ENCODE measurements at places on chromosomes 7 and 10.
A peak's percentile ranks its signal among the peaks of the same experiment; 100 is the strongest.

GRCh38 chr7:81140252-81140651 lies 221.4 kb upstream of the SEMA3C start:
- DNase-seq: no peak

- DNase-seq: no peak
These were observed 125.5 kb downstream of the NPY start for GRCh38 chr7:24409431-24410024.

DNA sequence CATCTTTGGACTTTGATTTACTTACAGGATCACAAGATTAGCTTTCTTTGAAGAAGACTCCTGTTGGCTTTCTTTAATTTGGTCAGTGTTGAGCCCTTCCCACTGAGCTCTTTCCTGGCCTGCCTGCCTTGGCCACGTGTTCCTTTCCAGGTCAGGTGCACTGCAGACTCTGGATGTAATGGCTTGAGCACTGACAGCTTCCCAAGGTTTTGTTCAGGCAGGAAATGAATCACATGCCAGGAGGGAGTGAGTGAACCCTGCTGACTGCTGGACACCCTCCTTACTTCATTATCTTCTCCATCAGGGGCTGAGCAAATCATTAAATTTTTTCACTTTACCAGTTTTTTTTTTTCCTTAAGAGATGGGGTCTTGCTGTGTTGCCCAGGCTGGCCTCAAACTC lies 29.8 kb downstream of the SNX10 start:
- DNase-seq: no peak

DNA sequence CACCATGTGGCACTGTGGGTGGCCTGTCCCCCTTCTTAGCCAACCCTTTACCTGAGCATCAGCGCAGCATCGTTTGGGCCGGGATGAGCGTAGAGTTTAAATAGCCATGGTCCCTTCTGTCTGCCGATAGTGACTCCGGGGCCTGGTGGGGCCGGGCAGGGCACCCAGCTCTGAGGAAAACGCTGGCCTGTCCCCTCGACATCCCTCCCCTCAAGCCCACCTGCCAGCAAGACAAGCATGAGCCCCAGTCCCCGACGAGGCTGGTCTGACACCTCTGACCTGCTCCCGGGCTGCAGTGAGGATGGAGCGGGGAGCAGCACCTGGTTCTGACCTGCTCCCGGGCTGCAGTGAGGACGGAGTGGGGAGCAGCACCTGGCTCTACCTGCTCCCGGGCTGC lies 31.1 kb upstream of the CNPY1 start:
- DNase-seq: no peak

- DNase-seq: no peak
These were observed 58.4 kb downstream of the MAPK8 start for GRCh38 chr10:48364659-48365405.

DNA sequence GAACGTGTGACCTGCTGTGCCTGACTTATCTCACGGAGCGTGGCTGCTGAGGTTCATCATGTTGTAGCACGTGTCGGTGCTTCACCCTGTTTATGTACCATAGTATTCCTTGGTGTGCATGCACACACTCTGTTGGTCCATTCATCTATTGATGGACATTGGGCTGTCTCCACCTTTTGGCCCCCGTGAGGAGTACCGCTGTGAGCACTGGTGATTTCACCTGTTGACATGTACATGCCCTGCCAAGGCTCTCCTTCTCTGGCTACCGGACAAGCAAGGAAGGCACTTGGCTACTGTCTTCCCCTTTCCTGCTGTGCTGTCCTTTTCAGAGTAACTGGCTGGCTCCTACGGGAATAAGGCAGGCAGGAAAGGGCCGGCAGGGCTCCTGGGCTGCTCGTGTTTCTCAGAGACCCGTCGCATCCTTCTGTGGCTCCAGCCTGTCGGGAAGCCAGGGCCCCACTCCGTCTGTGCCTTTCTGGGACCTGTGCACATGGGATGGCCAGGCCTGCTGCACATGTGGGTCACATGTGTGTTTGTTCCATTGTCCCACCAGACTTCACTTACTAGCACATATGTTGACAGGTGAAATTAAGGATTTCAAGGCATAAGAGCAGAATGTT lies 17.8 kb upstream of the TBRG4 start:
- DNase-seq: no peak

- DNase-seq: no peak
These were observed 107.8 kb downstream of the SRI start for GRCh38 chr7:88111954-88112471.

- no peak for DNase-seq
These were observed 12.7 kb downstream of the XRCC2 start for GRCh38 chr7:152663148-152663740.

- no peak for DNase-seq
These were observed 109.0 kb upstream of the SHH start for GRCh38 chr7:155921086-155921803.

DNA sequence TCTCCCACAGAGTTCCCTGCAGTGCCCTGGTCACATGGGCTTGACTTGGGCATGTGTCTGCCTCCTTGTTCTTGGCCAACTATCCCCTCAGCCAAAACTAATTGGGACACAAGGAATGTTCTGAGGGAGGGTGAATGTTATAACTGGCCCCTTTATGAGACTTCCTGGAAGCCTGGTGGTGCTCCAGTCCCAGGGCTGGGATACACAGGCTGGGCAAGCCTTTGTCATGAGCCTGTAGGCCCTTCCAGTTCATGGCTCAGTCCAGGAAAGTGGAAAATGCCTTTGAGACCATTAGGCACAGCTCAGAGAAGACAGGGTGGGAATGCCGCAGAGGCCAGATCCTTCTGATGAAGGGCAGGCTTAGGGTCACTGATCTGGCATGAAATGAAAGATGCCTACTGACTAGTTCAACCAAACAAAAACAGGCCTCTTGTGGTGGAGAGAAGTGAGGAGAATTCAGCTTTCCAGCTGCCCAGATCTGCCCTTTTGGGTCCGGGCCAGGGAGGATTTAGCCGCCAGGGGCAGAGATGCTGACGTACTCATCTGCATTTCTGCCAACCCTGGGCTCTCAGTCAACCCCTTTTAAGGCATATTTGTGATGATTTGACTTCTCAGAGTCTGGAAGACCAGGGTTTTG lies 961.5 kb downstream of the KCNMA1 start:
- no peak for DNase-seq

DNA sequence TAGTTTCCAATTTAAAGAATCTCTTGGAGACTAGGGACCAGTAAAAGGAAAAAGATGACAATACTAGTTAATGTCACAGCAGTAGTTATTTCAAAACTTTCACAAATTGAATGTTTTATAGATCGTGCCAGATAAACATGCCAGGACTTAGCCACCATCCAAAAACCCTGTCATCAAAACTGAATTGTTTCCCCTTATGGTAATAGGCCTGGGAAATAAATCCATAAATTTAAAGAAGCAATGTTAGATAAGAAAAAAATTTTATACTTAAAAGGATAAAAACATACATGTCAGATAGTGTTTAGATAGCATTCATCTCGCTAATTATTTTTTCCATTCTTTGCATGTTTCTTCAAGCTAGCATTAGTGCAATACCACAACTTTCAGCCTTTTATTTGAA lies 71.2 kb downstream of the SUGCT start:
- no peak for DNase-seq

- no peak for DNase-seq
These were observed 1249.9 kb upstream of the AUTS2 start for GRCh38 chr7:68348401-68348800.

GRCh38 chr10:112131996-112132395 lies 51.6 kb downstream of the GPAM start:
- peak; percentile 55 for DNase-seq

DNA sequence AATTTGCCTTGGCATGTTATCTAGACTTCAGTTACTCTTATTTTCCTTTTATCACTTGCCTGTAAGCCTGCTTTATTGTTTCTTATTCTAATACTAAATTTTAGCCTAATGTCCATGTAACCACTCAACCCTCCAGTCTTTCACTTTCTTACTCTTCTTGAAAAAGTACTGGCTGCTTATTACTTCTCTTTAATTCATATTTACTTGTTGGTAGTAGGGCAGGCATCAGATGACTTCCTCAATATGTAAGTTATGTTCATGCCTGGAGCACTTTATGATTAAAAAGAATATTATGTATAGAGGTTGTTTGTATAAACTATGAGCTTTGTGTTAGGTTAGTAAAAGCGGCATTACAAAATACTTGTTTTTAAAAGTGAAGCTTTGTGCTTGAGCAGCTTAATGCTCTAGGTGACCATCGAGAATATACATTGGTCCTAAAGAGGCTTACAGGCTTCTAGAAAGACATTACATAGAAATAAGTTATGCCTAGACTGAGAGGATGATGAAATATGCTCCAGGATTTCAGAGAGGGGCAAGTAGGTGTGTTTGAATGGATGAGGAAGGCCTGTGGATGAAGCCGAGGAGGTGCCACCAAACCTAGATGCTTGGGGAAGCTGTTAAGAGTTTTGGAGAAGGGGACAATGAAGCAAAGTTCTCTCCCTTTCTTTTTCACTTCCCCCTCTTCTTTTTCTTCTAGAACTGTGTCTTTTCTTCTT lies 207.1 kb upstream of the HDAC9 start:
- DNase-seq: no peak

DNA sequence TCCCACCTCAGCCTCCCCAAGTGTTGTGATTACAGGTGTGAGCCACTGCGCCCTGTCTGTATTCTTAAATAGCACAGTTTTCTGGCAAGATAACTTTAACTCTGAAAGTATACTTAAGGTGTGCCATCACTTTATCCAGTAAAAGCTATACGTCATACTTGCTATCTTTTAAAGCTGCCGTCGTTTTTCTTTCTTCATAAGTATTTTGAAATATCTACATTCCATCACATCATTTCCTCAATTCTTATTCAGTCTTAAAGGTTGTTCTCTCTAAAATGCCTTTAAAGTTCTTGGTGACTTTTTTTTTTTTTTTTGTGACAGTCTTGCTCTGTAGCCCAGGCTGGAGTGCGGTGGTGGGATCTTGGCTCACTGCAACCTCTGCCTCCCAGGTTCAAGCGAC lies 34.7 kb downstream of the PTPN12 start:
- DNase-seq: no peak

- no peak for DNase-seq
These were observed 267.1 kb downstream of the REEP3 start for GRCh38 chr10:63788152-63788821.

- DNase-seq: no peak
These were observed 36.5 kb upstream of the SLC39A12 start for GRCh38 chr10:17915181-17915580.

DNA sequence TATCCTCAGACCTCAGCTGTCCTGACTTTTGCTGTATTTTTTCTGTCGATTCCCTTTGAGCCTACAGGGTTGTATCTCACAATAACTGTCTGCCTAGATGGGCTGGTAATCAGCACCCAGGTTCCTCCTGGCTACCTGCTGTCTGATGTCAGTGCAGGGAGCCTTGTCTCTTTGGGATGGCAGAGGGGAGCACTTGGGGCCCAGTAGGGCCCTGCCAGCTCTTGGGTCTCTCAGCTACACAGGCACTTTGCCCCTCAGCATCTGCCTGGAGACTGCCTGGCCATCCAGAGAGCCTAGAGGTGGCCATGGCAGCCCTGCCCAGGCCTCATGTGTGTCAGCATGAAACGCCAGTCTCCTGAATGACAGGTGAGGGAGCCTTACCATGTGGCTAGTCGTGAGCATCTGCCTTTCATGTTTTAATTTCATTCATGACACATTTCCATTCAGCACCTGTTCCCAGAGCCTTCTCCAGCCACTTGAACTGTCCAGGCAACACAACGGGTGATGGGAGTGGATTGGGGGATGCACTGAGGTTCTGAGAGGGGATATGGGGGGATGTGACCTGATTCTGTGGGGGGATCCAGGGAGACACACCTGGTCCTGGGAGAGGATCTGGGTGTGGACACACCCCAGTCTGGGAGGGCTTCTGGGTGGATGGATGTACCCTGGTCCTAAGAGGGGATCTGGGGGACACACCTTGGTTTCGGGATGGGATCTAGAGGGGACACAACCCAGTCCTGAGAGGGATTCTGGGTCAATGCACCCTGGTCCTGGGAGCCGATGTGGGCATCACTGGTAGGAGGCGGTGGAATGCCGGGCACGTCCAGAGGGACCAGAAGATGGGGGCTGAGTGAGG lies 21.9 kb downstream of the ADCY1 start:
- DNase-seq: no peak

DNA sequence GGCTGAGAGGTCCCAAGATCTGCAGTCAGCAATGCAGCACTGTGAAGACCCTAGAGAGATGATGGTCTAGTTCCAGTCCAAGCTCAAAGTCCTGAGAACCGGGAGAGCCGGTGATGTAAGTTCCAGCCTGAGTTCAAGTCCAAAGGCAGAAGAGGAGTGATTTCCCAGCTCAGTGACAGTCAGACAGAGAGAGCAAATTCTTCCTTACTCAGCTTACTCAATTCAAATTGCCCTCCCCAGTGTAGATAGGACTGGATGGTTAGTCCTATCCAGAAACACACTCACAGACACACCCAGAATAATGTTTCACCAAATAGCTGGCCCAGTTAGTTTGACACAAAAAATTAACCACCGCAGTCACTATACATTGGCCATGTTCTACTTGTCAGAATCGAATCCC lies 185.5 kb upstream of the MYO3A start:
- DNase-seq: no peak

- DNase-seq: no peak
These were observed 75.1 kb downstream of the OAT start for GRCh38 chr10:124343351-124344265.

- no peak for DNase-seq
These were observed 96.6 kb downstream of the PTPRE start for GRCh38 chr10:128003521-128003920.
